ENCODE measurements at places on chromosomes 3 and 15.

DNA sequence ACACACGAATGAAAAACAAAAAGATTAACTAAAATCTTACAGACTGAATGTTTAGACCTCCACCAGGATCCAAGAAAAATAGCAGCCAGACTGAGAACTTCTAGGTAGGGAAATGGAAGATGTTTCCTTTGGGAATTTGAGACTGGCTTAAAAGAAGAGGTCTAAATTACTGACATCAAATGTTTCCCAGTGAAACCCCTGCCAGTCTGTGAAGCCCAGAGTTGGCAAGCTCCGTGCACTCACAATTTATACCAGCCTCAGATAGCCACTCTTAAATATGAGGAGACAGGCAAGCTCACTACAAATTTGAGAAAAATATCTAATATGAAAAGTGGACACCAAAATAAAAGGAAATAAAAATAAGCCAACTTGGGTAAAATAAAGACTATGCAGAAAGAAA lies 700.5 kb upstream of the ZNF385D start:
- DNase-seq: no peak

GRCh38 chr3:67713764-67714469 lies 59.5 kb upstream of the SUCLG2 start:
- no peak for DNase-seq

DNA sequence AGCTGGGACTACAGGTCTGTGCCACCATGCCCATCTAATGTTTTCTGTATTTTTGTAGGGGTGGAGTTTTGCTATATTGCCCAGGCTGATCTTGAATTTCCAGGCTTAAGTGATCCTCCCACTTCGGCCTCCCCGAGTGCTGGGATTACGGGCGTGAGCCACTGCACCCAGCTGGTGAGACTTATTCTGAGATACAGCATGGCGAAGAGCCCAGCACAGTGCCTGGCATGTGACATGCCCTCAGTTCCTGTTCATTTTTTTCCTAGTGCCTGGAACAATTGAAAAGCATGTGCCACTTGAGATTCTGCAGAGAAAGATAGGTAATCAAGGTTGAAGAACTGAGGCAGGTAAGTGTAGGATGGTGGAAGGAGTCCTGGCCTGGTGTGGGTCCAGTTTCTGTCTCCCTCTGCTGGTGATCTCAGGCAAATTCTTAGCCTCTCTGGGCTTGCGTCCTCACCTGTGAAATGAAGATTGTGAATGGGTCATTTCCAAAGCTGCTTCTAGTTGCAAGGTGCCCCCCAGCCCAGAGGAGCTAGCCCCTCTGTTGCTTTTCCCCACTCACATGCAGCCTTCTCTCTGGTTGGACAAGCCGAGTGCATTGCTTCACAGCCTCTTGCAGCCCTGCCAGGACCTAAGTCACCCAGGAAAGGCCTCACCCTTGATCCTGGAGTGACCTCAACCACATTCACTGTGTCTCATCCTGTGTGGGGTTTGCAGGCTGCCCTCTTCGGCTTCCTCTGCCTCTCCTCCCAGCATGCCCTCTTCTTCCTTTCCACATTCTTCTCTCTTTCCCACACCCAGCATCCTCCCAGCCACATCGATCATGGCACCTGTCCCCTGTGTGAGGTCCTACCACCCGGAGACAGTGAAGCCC lies 4.3 kb upstream of the RHCG start:
- DNase-seq: no peak

DNA sequence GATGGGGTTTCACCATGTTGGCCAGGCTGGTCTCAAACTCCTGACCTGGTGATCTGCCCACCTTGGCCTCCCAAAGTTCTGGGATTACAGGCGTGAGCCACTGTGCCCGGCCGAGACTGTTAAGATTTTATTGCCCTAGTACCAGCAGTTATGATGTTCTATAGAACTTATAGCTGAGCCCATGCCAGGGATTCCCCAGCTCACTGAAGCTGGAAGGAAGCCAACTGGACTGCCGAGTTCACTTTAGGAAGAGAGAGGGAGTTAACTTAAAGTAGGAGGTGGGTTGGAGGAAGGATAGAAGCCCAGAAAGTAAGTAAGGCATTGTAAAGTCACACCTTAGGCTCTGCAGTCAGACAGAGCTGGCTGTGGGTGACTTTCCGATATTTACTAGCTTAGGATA lies 101.1 kb upstream of the BOC start:
- DNase-seq: no peak

- DNase-seq: no peak
Measured at GRCh38 chr3:73504852-73505251, 119.9 kb downstream of the PDZRN3 start.

- DNase-seq: no peak
Measured at GRCh38 chr3:57963811-57964346, 44.3 kb upstream of the FLNB start.

GRCh38 chr3:134650431-134651346 lies at the start of gene KY:
Gene KY, minus strand, starts transcription at chr3:134651022. Its CDS starts 62 bp downstream, at chr3:134650960.
- DNase-seq: no peak

DNA sequence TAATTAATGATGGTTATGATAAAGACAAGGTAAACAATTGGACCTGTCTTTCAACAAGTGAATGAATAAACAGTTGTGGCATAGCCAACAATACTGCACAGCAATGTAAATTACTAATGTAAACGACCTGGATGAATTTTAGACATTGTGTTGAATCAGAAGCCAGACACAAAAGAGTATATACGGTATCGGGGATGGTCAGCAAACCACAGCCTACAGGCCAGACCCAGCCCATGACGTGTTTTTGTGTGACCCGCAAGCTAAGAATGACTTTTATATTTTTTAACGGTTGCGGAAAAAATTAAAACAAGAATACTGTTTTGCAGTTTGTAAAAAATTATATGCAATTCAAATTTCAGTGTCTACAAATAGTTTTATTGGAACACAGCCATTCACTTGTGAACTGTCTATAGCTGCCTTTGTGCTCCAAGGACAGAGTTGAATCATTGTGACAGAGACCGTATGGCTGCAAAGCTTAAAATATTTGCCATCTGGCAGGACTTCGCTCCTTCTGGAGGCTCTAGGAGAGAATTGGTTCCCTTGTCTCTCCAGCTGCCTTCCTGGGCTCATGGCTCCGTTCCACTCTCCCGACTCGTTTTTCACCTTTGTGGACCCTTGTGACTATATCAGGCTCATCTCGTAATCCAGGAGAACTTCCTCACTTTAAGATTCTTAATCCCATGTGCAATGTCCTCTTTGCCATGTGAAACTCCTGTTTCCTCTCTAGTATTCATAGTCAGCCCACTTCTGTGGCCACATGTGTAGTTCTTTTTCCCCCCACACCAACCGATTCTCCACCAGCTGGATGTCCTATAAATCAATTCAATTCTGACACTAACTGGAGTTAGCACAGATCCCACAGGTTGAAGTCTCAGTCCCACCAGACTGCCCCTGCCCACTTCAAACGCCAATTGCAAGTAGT lies 72.7 kb downstream of the CMTM8 start:
- no peak for DNase-seq

DNA sequence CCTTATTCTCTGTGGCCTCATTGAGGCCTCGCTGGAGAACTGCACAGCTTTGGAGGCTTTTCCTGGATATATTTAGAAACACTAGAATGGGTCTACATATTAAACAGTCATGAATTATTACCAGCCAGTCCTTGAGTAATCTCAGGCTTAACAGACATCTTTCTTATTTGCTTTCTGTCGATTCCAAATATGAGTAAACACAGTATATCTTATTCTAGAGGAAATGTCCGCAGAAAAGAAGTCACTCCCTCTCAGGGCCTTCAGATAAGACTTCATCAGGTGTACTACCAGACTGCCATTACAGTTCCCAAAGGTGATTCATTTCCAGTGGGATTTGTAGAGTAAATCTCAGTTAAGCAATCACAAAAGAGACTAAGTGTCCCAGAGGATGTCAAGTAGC lies 310.7 kb downstream of the RBMS3 start:
- no peak for DNase-seq

DNA sequence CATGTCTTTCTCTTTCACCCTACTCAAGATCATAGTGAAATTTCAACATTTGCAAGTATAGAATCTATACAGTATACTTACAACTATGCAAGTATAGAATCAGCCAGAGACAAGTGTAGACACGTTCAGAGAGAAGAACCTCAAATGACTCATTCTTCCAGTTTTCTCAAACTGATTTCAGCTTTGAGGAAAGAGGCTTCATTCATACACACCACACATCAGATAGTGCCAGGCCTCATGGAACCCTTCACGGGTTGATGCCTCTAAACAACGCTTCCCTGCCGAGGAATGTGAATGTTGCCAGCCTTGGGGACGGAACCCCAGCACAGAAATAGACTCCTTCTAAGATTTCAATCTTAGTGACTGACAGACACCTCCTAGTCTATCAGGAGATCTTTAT lies 135.7 kb downstream of the FOXP1 start:
- DNase-seq: no peak

- DNase-seq: no peak
Measured at GRCh38 chr3:45318689-45319088, 69.7 kb upstream of the LARS2 start.

DNA sequence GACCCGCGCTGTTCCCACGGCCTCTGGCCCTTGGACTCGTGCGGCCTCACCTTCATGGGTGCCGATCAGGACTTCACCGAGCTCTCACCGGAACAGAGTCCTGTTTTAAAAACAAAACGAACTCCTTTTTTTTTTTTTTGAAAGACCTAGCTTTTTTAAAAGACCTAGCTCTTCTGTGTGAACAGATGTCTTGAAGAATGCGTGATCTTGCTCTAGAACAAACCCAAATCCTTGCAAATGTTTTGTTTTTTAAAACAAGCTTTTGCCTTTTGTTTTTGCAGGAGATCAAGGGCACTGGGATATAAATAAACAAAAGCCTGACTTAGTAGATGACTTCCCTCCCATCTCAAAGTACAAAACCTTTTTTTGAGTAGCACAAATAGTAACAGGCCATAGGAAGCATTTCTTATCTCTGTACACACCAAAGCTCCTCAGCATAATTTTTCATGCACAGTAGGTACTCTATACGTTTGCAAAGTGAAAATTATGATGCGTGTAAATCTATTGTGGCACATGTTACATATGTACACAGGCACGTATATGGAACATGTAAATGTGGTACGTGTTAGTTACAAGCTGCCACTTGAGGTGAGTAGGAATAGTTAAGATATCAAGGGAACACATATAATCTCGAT lies 1.1 kb upstream of the MSL2 start:
- no peak for DNase-seq

GRCh38 chr3:57064572-57064971 lies 4.1 kb downstream of the SPATA12 start:
- no peak for DNase-seq

- DNase-seq: peak; percentile 84
Measured at GRCh38 chr3:194486540-194487288, at the start of gene ATP13A3. Gene ATP13A3, minus strand, starts transcription at chr3:194487002. Its CDS starts 24,812 bp downstream, at chr3:194462190.

GRCh38 chr15:36907295-36907694 lies 193.1 kb downstream of the MEIS2 start:
- no peak for DNase-seq

DNA sequence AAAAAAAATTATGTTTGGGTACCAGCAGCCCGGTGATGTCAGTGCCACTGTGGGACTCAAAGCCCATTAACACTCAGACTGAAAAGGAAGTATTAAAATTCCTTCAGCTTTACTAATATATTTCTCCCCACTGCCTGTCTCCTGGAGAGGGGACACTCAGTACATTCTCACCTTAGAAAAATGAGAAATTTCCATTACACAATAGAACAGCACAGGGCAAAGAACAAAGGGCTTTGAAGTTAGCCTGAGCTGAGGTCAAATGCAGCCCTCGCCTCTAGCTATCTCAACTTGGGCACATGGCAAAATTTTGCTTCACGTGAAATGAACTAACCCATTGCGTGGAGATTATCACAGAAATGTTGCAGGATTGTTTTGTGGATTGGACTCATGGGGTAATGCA lies 80.8 kb downstream of the RARB start:
- DNase-seq: no peak

GRCh38 chr3:113097960-113098447 lies 107.2 kb downstream of the GTPBP8 start:
- no peak for DNase-seq

DNA sequence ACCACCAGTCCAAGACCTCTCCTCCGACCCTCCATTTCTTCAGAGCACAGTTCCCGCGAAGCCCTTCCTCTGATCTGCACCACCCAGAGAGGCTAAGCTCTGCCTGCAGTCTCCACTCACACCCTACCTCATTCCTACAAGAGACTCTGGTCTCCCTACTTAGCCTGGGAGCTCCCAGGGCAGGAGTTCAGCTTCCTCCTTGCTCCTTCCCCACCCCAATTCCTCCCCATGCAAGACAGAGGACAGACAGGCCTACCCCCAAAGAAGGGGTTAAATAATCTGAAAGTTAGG lies 12.6 kb upstream of the VIPR1 start:
- DNase-seq: no peak

DNA sequence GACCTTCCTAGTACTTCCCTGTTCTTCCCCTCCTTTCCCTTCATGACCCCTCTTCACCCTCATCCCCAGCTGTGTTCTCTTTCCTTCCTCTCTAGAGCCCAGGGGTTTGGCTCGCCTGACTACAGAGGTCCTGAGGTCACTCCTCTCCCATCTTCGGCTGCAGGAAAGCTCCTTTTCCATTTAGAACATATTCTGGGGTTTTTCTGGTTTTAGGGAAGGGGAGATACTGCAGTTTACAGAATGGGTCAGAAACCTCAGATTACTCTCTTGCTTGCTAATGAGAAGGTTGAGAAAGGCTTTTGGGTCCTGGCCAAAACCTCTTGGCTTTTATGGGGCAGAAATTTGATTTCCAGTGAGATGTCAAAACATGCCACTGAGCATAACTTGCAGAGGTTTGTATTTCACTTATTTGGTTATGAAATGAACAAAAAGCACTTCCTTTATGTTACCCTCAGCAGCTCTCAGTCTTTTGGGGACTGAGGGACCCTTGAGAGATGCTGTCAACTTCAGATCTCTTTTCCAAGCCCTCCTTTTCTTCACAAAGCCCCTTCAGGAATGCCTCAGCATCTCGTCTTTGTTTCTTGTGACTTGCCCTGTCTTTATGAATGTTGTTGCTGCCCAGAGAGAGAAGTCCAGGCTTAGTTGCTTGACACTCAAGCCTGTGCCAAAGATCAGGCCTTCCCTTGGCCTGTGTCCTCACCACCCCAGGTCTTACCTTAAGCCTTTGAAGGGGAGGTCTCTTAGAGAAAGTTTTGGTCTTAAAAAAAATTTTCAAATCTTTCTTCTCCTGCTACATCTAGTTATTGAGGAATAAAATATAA lies 121.7 kb upstream of the TPM1 start:
- no peak for DNase-seq

- no peak for DNase-seq
Measured at GRCh38 chr3:54630101-54630623, 297.7 kb downstream of the LRTM1 start.

DNA sequence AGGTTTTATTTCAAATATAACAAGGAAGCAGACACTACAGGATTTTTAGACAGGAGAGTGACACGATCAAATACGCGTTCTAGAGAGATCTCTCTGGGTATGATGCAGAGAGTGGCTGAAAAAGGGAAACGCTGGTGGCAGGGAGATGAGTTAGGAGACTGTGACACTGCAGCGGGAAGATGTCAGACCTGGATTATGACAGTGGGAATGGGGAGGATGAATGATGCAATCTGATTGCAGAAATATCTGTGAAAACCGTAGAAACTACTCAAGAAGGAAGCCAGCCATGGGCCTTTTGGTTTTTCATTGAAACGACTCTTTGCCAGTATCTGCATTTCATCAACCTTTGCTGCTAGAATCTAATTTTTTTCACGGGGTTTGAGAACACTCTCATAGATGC lies 157.9 kb downstream of the FAM43A start:
- no peak for DNase-seq

All from activated T-cell treated with anti-CD3 and anti-CD28 coated beads for 1 hour (primary cell).